ENCODE measurements at places on chromosomes 13 and 19. TPM values are rescaled to one million over a fixed set of nuclear protein-coding genes. Genes with fewer than 3 reads are reported as not detected.
A peak's percentile ranks its signal among the peaks of the same experiment; 100 is the strongest.

- H3K4me3 ChIP-seq = no peak overlapping the region
- H3K36me3 ChIP-seq = no peaks in the 10 kb centered on the region
- H3K4me1 ChIP-seq = no peaks in the 10 kb centered on the region
- peak; percentile 58 for DNase-seq
Observed at GRCh38 chr13:86446311-86446710, 647.1 kb upstream of the SLITRK6 start.

Gene MYDGF
- total RNA-seq = 177 TPM

Gene CYP4F8
- not detected for total RNA-seq

Gene CYP4F22
- not detected for total RNA-seq

DNA sequence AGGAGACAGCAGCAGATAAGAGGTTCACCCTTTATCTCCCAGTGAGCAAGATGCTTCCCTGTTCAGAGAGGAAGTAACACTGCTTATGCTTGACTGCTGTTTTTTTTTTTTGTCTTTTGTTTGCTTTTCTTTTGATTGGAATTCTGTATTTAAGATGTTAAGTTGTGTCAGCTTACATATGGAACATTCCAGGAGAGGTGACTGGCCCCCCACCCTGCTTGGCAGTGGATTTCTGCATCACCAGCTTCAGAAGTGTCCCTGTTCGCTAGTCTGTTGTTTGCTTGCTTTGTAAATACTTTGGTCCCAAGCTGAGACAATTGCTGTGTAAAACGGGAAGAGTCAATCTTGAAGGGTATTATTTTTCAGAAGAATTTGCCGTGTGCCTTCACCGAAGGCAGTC lies 43.0 kb downstream of the IFT88 start:
- DNase-seq = no peak
- H3K4me3 ChIP-seq = no peak overlapping the region
- H3K4me1 ChIP-seq = peaks cover 11% of the 10 kb centered on the region
- H3K36me3 ChIP-seq = no peaks in the 10 kb centered on the region
- H3K27ac ChIP-seq = no peak overlapping the region

GRCh38 chr13:113851480-113851803 lies 12.4 kb downstream of the GAS6 start:
- H3K27ac ChIP-seq = no peak overlapping the region
- H3K4me3 ChIP-seq = no peak overlapping the region
- no peaks in the 10 kb centered on the region for H3K27me3 ChIP-seq
- H3K4me1 ChIP-seq = peaks cover 27% of the 10 kb centered on the region

GRCh38 chr19:53868091-53868891 lies 608 bp downstream of the MYADM start:
- DNase-seq = peak; percentile 86
- no peaks in the 10 kb centered on the region for H3K27me3 ChIP-seq
- H3K4me3 ChIP-seq = peak overlapping the region; percentile 93
- peaks cover 23% of the 10 kb centered on the region for H3K4me1 ChIP-seq
- 0 out of 2 replicates have a peak, but pooled peaks cover 2% of the 10 kb centered on the region for H3K36me3 ChIP-seq
- peak overlapping the region; percentile 94 for H3K27ac ChIP-seq

DNA sequence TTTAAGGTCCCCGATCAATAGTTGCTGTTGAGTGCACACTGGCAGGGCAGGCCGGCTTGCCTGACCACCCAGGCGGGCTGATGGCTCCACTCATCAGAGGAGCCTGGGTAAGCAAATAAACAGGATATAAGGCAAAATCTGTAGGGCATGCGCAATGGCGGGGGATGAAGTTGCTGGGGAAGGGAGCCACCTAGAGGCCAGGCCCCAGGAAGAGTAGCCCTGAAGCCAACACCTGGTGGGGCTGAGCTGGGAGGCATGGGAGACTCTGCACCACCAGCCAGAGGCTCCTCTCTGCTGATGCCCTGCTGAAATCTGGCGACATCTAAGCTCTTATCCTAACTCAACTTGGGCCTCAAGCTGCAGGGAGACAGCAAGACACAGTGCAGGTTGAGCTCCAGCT lies 324.3 kb downstream of the ZNF536 start:
- H3K4me3 ChIP-seq = no peak overlapping the region
- H3K4me1 ChIP-seq = no peaks in the 10 kb centered on the region

DNA sequence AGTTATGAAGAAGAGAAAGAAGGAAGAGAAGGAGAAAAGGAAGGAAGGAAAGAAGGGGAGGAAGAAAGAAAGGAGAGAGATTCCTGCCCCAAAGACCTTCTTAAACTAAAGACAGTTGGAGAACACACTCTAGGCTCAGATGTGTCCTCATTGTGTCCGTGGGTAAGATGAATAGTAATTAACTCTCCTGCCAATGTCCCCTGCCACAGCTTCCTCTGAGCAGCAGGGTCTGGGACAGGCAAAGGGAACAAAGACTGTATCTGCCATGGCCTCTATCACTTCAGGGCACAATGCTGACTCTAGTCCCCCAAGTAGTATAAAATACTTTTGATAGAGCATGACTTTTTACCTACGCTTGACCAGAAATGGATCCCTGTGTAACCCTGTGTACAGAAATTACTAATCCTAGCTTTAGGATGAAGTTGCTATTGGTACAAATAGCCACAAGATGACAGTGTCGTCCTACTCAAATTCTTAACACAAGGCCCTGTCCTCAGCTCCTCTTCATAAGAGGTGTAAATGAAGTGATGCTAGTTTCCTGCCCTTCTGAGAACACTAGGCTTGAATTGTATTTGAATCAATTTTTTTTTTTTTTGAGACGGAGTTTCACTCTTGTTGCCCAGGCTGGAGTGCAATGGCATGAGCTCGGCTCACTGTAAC lies 186.2 kb upstream of the GPR12 start:
- peak; percentile 70 for DNase-seq
- H3K4me1 ChIP-seq = 0 out of 2 replicates have a peak, but pooled peaks cover 4% of the 10 kb centered on the region
- H3K27me3 ChIP-seq = peaks cover 14% of the 10 kb centered on the region
- no peaks in the 10 kb centered on the region for H3K36me3 ChIP-seq

DNA sequence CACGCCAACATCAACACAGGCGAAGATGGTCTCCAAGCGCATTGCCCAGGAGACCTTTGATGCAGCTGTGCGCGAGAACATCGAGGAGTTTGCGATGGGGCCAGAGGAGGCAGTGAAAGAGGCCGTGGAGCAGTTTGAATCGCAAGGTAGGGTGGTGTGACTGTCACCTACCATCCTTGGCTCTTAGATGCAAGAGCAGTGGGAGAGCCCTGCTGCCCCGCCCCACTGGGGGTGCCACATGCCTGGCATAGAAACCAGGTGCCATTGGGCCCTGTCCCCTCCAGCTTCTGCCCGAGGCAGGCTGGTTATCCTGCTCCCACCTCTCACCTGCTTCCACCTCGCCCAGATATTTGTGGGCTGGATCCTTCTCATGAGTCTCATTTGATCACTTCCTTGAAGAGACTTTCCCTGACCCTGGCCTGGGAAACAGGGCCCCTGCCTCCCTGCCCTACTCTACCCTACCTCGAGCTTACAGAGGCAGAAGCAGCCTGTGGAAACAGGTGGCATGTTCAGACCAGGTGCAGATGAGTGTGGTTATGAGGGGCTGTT lies 9.4 kb downstream of the ARMC6 start:
- no peak overlapping the region for H3K27ac ChIP-seq
- no peak for DNase-seq
- no peak overlapping the region for H3K4me3 ChIP-seq
- H3K4me1 ChIP-seq = peaks cover 5% of the 10 kb centered on the region
- H3K27me3 ChIP-seq = no peaks in the 10 kb centered on the region

Gene PNMA8A
- total RNA-seq = 0.76 TPM

Gene CD209
- not detected for total RNA-seq

GRCh38 chr13:107447591-107447990 lies 767.7 kb downstream of the LIG4 start:
- H3K4me1 ChIP-seq = peaks cover 27% of the 10 kb centered on the region
- H3K36me3 ChIP-seq = no peaks in the 10 kb centered on the region
- H3K27me3 ChIP-seq = no peaks in the 10 kb centered on the region
- no peak for DNase-seq

- peaks cover under 1% of the 10 kb centered on the region for H3K4me1 ChIP-seq
- no peak overlapping the region for H3K4me3 ChIP-seq
- no peak for DNase-seq
- no peak overlapping the region for H3K27ac ChIP-seq
- no peaks in the 10 kb centered on the region for H3K27me3 ChIP-seq
Observed at GRCh38 chr19:15550929-15551292, 42.6 kb downstream of the CYP4F22 start.

- H3K4me1 ChIP-seq = peaks cover 5% of the 10 kb centered on the region
- no peak for DNase-seq
- H3K27me3 ChIP-seq = no peaks in the 10 kb centered on the region
- H3K27ac ChIP-seq = no peak overlapping the region
- no peak overlapping the region for H3K4me3 ChIP-seq
Observed at GRCh38 chr13:43877766-43878165, 1.8 kb downstream of the CCDC122 start.

DNA sequence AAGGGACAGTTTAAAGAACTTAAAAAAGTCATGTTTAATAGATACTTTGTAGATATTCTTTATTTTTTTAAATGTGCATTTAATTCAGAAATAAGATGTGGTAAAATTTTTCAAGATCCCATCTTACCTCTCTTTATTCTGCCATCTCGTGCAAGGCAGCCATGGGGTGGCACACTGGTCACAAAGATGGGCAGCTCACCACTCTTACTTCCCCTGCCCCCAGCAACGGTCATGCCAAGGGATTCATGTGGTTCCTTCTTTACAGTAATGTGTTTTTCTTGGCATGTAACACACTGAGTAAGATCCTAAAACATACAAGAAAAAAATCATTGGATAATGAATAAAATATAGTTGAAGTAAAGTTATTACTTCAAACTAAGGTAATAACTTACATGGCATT lies 64.2 kb downstream of the LNX2 start:
- peaks cover 4% of the 10 kb centered on the region for H3K4me1 ChIP-seq
- no peak overlapping the region for H3K27ac ChIP-seq
- H3K36me3 ChIP-seq = no peaks in the 10 kb centered on the region
- peak; percentile 58 for DNase-seq
- H3K27me3 ChIP-seq = no peaks in the 10 kb centered on the region

GRCh38 chr13:26480246-26480855 lies 77.1 kb upstream of the WASF3 start:
- no peaks in the 10 kb centered on the region for H3K27me3 ChIP-seq
- H3K36me3 ChIP-seq = no peaks in the 10 kb centered on the region
- DNase-seq = peak; percentile 47

Gene CCDC106
- 12.0 TPM for total RNA-seq

Gene GDF15
- 33.3 TPM for total RNA-seq

DNA sequence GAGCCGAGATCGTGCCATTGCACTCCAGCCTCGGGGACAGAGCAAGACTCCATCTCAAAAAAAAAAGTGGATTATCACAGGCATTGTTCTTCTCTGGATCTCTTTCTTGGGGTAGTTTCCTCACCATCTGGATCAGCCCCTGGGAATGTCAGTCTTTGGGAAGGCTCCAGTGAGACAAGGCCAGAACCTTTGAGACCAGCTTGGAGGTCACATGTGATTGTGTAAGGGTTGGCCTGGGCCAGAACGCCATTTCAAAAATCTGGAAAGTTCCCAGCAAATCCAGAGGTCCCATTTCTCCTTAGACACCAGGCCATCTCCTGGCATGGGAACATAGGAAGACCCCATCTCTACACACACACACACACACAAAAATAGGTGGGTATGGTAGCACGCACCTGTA lies 14.2 kb upstream of the ANGPTL8 start:
- H3K27ac ChIP-seq = no peak overlapping the region
- no peak overlapping the region for H3K4me3 ChIP-seq
- DNase-seq = no peak
- no peaks in the 10 kb centered on the region for H3K27me3 ChIP-seq

Gene SELENOV
- total RNA-seq = not detected

DNA sequence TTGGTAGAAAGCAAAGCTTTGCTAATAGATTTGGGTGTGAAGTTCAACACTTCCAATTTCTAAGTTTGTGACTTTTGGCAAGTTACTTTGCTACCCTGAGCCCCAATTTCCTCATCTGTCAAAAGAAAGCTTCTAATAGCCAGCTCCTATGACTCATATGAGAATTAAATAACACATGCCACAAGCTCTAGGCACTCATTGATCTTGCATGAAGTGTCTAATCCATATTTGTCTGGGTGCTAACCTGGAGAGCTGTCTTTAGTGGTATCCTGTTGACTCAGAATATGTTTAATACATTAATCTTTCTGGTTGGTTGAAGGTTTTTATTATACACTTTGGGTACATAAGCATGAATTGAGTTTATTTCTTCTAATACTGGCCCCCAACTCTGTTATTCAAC lies 188.8 kb downstream of the POSTN start:
- H3K27me3 ChIP-seq = no peaks in the 10 kb centered on the region
- H3K36me3 ChIP-seq = no peaks in the 10 kb centered on the region
- H3K4me3 ChIP-seq = no peak overlapping the region

GRCh38 chr13:100063333-100063732 lies 25.6 kb upstream of the PCCA start:
- H3K36me3 ChIP-seq = no peaks in the 10 kb centered on the region
- H3K27ac ChIP-seq = no peak overlapping the region

Gene ZNF491
- total RNA-seq = 1.6 TPM

DNA sequence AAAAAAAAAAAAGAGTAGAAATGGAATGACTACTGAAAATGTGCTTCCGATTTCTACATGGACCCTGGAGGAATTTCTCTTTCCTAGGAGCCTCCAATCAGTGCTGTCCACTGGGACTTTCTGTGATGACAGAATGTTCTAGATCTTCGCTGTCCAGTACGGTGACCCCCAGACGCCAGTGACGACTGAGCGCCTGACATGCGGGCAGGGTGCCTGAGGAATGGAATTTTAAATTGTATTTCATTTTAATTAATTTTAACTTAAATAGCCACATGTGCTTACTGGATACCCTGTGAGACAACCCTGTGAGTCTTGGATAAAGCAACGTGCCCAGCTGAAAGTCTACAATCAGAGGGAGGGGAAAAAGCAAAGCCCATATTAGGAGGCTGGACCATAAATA lies 4.1 kb upstream of the TLE6 start:
- no peaks in the 10 kb centered on the region for H3K36me3 ChIP-seq
- H3K4me3 ChIP-seq = no peak overlapping the region
- no peaks in the 10 kb centered on the region for H3K27me3 ChIP-seq
- DNase-seq = no peak

Gene CEACAM3
- total RNA-seq = not detected

Gene ZNF880
- 22.0 TPM for total RNA-seq

- H3K27ac ChIP-seq = no peak overlapping the region
- H3K27me3 ChIP-seq = no peaks in the 10 kb centered on the region
- no peak overlapping the region for H3K4me3 ChIP-seq
- DNase-seq = peak; percentile 24
- peaks cover 12% of the 10 kb centered on the region for H3K4me1 ChIP-seq
Observed at GRCh38 chr13:28583651-28584091, 75.3 kb upstream of the POMP start.

GRCh38 chr19:1249990-1250436 lies 1.6 kb downstream of the MIDN start:
- peak overlapping the region; percentile 85 for H3K4me3 ChIP-seq
- H3K27me3 ChIP-seq = no peaks in the 10 kb centered on the region
- peaks cover 17% of the 10 kb centered on the region for H3K36me3 ChIP-seq
- peaks cover 24% of the 10 kb centered on the region for H3K4me1 ChIP-seq

All from GM23248 (cell line).